Stimulated activated memory B cell treated with anti-CD40 and anti-IgM and Interleukin-4, amounts not matched to agents 10 μg/mL and 1 μg/mL and 100 μg/mL, for 72 hours (primary cell): ENCODE measurements at places on chromosomes 13 and 19.

DNA sequence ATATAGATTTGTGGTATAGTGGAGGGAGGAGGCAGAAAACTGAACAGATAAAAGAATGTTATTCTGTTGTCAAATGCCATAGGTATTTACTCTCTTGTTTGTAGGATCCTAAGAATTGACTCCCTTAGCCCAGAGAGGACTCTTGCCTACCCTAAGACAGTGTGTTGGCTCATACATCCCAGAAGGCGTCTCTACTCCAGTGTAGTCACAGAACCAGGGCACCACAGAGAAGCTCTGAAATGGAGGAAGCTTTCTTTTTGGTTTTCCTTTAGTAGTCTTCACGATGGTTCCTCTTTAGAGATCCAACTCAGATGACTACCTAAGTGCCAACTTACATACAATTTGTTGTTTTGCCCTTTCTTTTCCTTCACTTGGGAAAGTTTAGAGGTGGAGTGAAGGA is 14.0 kb downstream of the GPR183 start:
- no peak for ATAC-seq
- H3K4me3 ChIP-seq, result no peak overlapping the region
- peaks cover 89% of the 10 kb centered on the region for H3K4me1 ChIP-seq
- H3K27ac ChIP-seq, result peak overlapping the region; percentile 74
- peaks cover 68% of the 10 kb centered on the region for H3K36me3 ChIP-seq
- no peaks in the 10 kb centered on the region for H3K27me3 ChIP-seq

GRCh38 chr19:30722186-30722585 is 350.0 kb downstream of the ZNF536 start:
- H3K27me3 ChIP-seq, result no peaks in the 10 kb centered on the region
- ATAC-seq, result no peak
- H3K4me3 ChIP-seq, result no peak overlapping the region
- no peaks in the 10 kb centered on the region for H3K36me3 ChIP-seq
- H3K4me1 ChIP-seq, result peaks cover 16% of the 10 kb centered on the region

DNA sequence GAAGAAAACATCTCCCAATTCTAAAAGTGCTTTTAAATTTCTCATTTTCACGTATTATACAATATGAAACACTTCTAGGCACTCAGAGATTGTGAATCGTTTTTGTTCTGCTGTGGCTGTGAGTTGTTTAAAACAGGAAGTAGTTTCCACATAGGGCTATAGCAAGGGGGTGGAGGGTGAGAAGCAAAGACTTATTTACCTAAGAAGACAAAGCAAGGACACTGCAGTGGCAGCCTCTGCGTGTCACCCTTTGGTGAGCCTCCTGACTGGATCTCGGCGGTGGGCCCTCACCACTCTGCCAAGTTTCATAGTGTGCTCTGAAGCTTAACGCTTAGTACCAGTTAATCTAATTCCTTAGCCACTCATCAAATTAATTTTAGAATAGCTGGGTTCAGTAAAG is 56.8 kb downstream of the TNFSF13B start:
- peaks cover 35% of the 10 kb centered on the region for H3K27me3 ChIP-seq
- no peaks in the 10 kb centered on the region for H3K36me3 ChIP-seq
- no peak overlapping the region for H3K4me3 ChIP-seq
- peak; percentile 69 for ATAC-seq

GRCh38 chr13:32228330-32229041 is 86.7 kb downstream of the ZAR1L start:
- H3K4me1 ChIP-seq, result no peaks in the 10 kb centered on the region
- no peak overlapping the region for H3K27ac ChIP-seq
- H3K36me3 ChIP-seq, result peaks cover 5% of the 10 kb centered on the region

- ATAC-seq, result no peak
- no peaks in the 10 kb centered on the region for H3K36me3 ChIP-seq
- H3K27ac ChIP-seq, result no peak overlapping the region
- H3K4me3 ChIP-seq, result no peak overlapping the region
Observed at GRCh38 chr13:47100214-47100853, 203.5 kb upstream of the HTR2A start.

DNA sequence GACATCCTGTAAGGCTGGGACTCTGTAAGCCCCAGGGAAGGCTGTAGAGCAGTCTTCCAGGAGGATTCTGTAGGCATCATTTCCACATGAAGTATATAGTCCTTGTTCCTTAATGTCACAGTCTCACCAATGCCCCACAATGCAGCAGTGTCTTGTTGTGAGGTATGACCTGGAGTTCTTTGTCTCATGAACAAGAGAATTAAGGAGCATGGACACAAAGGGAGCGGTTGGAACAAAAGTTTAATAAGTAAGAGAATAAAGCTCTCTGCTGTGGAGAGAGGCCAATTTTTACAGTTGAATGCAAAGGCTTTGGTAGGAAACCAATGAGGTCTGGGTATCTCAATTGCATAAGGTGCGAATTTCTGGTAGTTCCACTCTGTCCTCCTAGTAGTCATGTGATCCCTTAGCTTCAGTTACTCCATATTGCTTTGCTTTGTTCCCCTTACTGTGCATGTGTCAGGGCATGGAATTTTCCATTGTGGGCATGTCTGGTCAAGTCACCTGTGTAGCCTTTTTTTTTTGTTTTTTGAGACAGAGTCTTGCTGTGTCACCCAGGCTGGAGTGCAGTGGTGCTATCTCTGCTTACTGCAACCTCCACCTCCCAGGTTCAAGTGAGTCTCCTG is 124.3 kb upstream of the TMTC4 start:
- ATAC-seq, result no peak
- H3K4me3 ChIP-seq, result no peak overlapping the region
- H3K27ac ChIP-seq, result no peak overlapping the region
- no peaks in the 10 kb centered on the region for H3K4me1 ChIP-seq
- H3K27me3 ChIP-seq, result no peaks in the 10 kb centered on the region

- peaks cover 20% of the 10 kb centered on the region for H3K36me3 ChIP-seq
- H3K27ac ChIP-seq, result no peak overlapping the region
- no peaks in the 10 kb centered on the region for H3K27me3 ChIP-seq
- peak; percentile 70 for ATAC-seq
Observed at GRCh38 chr13:100573121-100573520, 15.5 kb downstream of the GGACT start.

- no peak for ATAC-seq
- H3K27ac ChIP-seq, result peak overlapping the region; percentile 83
- no peaks in the 10 kb centered on the region for H3K27me3 ChIP-seq
- no peaks in the 10 kb centered on the region for H3K36me3 ChIP-seq
Observed at GRCh38 chr19:48645620-48646000, 377 bp downstream of the CA11 start.

- peaks cover 49% of the 10 kb centered on the region for H3K36me3 ChIP-seq
- H3K4me3 ChIP-seq, result no peak overlapping the region
- H3K27ac ChIP-seq, result no peak overlapping the region
- H3K4me1 ChIP-seq, result peaks cover 20% of the 10 kb centered on the region
Observed at GRCh38 chr13:95269756-95270155, 31.5 kb downstream of the ABCC4 start.

- no peaks in the 10 kb centered on the region for H3K27me3 ChIP-seq
- no peaks in the 10 kb centered on the region for H3K4me1 ChIP-seq
- no peak overlapping the region for H3K4me3 ChIP-seq
- no peak for ATAC-seq
- H3K36me3 ChIP-seq, result no peaks in the 10 kb centered on the region
Observed at GRCh38 chr13:107770541-107770940, 444.8 kb downstream of the LIG4 start.

DNA sequence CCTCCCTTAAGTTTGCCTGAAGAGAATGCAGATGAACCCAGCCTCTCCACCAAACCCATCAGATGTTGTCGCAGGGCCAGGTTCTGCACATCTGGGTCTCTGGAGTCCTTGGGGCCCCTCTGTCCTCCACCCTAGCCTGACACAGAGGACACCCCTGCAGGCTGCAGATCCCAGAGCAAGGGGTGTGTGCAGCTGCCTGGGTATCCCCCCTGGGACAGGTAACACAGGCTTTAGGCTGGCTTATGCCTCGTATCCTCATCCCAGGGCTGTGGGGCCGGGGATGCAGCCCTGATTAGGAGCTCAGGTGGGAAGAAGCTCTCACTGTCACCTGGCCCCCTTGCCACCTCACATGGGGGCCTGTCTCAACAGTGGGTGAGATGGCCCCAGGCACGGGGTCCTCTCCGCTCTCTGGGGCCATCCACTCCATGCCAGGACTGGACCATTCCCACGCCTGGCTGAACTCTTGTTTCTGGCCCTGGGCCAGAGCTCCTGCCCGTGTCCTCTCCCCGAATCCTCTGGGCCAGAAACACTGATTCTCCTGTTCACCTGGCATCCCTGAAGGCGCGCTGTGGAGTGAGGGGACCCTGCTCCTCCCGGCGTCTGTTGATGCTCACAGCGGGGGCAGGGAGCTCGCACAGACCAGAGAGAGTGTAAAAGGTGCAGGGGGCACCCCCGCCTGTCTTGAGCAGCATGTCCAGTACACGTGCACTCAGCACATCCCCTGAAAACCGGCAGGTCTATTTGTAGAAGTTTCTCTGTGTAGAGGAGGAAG is 38.7 kb upstream of the TPM4 start:
- no peaks in the 10 kb centered on the region for H3K36me3 ChIP-seq
- no peak overlapping the region for H3K4me3 ChIP-seq
- no peak overlapping the region for H3K27ac ChIP-seq
